Natural killer cell treated with Interleukin-12 subunit alpha and Interleukin-12 subunit beta and Interleukin-15 and Interleukin-18, amount 100 ng/mL, for 72 hours (primary cell): ENCODE measurements at places on chromosomes 4 and X.

- DNase-seq = peak; percentile 73
Measured at GRCh38 chrX:134990801-134991481, at the start of gene SMIM10. TSS of gene SMIM10 (plus strand) at chrX:134990991. CDS start at chrX:134991096, 105 bp downstream.

GRCh38 chr4:113398441-113399143 lies 349.1 kb downstream of the ANK2 start:
- DNase-seq = no peak

DNA sequence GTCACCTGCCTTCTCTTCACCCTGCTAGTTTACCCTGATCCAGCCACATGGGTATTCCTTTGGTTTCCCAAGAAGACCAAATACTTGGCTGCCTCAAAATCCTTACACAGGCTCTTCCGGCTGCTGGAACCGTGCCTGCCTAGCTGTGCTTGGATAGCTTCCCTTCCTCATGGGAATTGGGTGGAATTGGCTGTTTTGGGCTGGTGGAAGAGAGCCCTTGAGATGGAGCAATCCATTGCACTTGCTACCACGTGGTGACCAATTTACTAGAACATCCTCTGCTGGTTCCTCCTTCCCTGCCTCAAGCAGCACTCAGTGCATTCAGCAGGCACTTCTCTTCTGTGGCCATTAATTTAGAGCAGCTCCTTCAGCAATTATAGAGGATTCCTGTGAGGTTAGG lies 119.3 kb upstream of the AP1S2 start:
- DNase-seq = no peak

GRCh38 chr4:136036744-136037143 lies 1495.5 kb downstream of the PCDH18 start:
- no peak for DNase-seq

DNA sequence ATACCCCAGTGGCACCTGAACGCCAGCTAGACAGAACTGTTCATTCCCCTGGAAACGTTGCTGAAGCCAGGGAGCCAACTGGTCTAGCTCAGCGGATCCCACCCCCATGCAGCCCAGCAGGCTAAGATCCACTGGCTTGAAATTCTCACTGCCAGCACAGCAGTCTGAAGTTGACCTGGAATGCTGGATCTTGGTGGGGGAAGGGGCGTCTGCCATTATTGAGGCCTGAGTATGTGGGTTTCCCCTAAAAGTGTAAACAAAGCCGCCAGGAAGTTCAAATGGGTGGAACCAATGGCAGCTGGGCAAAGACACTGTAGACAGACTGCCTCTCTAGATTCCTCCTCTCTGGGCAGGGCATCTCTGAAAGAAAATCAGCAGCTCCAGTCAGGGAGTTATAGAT lies 213.0 kb downstream of the NKX6-1 start:
- no peak for DNase-seq

GRCh38 chrX:10042055-10042454 lies 74.9 kb downstream of the CLDN34 start:
- DNase-seq = no peak

DNA sequence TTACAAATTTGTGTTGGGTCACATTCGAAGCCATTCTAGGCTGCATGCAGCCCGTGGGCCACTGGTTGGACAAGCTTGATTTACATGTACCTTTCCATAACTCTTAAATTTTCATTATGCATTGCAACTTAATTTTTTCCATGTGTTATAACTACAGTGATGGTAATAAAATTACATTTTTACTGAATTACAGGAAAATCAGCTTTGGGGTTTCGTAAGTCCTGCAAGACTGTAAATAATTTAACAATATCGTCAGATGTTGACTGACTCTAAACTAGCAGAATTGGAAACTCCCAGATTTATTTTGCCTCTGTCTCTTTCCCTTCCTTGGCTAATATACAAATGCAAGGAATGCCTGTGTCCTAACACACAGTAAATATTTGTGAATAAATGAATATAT lies 88.0 kb upstream of the RAPGEF2 start:
- no peak for DNase-seq

GRCh38 chr4:156634612-156635011 lies 337.0 kb downstream of the PDGFC start:
- DNase-seq = no peak

DNA sequence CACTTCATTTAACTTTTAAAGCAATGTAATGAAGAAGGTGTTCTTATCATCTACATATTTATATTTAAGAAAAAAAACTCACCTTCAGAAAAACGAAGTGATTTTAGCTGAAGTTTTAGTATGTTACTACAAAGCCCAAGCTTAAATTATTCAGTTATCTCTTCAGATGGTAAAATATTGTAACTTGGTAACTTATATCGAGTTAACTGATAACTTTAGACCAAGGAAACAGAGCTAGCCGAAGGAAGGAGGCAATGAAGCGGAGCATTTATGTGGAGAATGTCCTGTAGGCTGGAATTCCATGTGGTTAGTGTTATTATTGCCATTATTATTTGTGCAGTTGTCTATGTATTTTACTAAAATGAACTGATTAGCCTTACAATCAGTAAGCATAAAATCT lies 1102.1 kb upstream of the LCORL start:
- DNase-seq = no peak

- no peak for DNase-seq
Measured at GRCh38 chrX:69321789-69322188, 156.5 kb upstream of the PJA1 start.

DNA sequence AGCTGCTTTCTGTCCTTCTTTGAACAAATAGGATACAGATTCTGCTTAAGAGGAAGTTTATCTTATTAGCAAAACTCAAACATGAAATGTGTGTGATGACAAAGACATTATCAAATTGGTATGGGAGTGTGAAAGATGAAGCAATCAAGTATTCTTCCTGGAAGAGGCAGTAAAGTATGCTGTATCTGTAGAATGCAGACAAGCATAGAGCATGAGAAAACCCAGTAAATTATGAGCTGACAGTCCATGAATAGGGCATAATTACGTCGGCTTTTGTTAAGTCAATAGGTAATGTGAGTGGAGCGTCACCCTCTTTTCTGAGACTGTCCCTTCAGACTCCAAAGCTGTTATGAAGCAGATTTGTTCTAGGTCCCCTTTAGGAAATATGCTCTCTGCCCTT lies 458.6 kb upstream of the NWD2 start:
- DNase-seq = no peak

DNA sequence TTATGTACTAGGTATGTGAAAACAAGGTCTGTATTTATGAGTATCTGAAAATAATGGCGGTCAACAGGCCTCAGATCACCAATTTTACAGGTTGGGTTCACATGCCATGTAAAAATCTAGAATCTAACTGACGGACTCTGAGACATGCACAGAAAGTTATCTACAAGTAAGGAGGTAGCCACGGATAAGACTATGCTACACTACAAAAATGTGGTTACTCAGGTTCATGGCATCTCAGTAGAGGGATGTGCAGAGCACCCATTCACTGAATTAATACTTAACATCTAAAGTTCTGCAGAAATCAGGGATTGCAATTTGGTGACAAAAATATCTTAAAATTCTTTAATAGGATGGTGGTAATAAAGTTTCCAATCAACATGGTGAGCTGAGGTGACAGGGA lies 155.9 kb downstream of the APBB2 start:
- DNase-seq = no peak

DNA sequence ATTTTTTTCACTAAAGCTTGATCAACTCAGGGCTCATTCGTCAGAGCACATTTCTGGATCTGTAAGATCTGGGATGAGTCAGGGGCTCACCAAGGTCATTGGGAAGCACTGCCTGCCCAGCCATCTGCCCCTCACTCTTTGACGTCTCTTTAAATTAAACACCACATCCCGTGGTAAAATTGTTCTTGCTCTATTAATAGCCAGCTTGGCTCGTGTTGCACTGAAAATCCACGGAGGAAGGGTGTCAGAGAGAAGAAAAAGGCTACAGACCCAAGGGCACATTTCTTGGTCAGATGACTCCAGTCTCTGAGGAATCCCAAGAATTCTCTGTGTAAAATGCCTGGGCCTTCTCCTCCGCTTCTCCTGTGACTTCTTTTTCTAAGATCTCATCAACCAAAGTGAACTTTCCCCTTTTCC lies 45.7 kb upstream of the GATB start:
- DNase-seq = no peak

DNA sequence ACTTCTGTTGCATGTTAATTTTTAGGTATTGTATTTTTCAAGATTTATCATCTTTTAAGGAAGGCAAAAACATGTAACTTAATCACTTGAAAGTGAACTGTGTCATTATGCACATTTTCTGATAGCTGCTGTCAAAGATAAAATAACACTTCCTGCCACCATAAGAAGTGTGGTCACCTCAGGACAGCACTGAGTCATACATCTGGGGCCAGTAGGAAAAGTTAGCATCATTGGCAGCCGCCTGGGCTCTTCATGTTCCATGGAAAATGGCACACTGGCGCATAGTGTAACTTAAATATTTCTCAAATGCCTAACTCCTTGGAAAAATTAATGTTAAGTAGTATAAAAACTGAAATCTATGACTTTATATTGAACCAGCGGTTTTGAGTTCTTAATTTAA lies 24.2 kb downstream of the CNKSR2 start:
- DNase-seq = no peak

GRCh38 chrX:30888526-30889146 lies 418 bp downstream of the TAB3 start:
- peak; percentile 67 for DNase-seq

DNA sequence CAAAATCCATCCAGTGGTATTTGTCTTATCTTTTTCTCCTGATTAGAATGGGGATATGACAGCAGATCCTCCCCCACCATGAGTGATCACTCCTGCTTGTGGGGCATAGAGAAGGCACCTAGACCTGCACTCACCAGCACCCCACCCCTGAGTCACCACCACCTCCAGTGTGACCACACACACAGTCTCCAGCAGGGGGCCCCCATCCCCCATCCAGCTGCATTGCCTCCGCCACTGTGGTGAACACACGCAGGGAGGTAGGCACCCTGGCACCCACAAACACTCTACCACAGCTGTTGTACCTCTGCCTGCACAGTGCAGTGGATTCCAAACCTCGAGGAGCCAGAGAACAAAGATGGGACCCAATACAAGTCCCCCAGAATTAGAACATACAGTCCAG lies 9.0 kb upstream of the MAGEA8 start:
- peak; percentile 64 for DNase-seq

GRCh38 chr4:74475946-74476345 lies 31.0 kb downstream of the AREG start:
- no peak for DNase-seq

DNA sequence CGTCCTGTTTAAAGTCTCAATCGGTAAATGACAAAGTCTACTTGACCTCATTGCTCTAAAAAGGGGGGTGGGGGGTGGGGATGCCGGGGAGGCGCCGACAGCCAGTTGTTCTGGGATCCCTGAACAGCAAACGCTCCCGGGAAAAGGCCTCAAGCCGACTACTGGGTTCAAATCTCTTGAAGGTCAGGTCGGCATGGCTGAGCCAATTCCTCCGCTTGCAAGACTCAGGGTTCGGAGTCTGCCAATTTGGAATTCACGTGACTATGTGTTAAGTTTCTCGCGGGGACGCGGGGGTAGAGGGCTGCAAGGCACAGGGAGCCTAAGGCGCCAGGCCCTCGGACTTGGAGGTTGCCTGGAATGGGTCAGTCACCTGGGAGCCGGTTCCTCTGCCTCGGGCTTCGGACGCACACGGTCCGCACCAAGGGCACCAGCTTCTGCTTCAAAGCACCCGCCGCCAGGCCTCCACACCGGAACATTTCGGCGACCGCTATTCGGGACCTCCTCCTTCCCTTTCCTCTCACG lies 399 bp downstream of the AIFM1 start:
- DNase-seq = no peak

GRCh38 chrX:78545233-78545632 lies 113.9 kb downstream of the RTL3 start:
- no peak for DNase-seq

DNA sequence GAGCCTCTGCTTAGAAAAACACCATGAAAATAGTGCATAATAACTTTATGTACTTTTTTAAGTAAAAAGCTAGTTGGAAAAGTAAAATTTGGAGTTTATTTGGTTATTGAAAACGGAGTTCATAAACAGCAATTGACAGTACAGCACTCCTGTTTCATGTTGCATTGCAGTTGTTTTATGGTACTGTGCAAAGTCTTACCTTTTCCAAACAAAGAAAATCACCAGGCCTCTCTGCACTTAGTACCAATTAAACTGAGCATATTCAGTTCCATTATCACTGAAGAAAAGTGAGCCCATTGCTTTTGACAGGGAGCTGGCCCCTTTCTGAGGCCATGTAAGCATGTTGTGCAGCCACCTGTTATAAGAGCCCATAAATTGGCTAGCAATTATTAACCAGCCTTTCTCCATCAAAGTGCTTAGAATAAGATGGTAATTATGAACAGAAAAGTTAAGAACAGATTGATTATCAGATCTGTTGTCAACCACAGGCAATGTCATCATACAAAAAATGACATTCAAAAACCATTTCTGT lies 376.6 kb upstream of the EMCN start:
- no peak for DNase-seq

DNA sequence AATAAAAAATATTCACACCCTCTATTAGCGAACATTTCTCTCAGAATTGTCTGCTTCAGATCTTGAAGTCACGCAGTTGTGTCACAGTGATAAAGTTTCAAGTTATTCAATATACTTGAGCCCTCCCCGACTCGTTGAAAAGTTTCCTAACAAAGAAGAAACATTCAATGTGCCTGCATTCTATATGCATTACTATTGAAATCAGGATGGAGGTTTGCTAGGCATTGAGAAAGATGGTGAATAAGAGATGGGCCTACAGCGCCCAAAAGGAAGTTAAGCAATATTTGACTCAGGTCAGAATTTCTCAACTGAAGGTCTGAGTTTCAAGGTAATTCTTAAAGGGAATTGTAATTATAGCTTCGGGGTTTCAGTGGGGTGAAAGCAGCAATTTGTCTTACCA lies 6.1 kb downstream of the TCEANC start:
- no peak for DNase-seq

DNA sequence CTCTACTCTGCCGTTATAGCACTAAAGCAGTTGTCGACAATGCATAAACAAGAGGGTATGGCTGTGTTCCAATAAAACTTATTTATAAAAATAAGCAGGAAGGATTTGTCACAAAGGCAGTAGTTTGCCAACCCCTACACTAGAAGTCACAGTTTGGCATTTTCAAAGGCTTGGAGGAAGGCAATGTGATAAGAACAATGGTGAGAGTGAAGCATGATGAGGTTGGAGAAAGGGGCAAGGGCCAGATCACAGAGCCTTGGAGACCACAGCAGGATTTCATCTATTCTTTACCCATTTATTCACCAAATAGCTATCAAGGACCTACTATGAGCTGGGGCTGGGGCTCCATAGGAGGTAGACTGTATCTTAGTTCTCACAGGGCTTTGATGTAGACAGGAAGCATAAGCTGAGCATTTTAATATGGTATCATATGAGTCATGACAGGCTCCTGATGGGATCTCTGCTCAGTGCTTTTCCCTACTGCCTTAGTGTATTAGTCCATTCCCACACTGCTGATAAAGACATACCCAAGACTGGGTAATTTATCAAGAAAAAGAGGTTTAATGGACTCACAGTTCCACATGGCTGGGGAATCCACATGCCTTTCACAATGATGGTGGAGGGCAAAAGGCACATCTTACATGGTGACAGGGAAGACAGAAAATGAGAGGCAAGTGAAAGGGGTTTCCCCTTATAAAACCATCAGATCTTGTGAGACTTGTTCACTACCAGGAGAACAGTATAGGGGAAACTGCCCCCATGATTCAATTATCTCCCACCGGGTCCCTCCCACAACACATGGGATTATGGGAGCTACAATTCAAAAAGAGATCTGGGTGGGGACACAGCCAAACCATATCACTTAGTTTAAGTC lies 58.9 kb downstream of the PPM1K start:
- no peak for DNase-seq

- no peak for DNase-seq
Measured at GRCh38 chrX:150569155-150569477, 695 bp downstream of the MTM1 start.

- no peak for DNase-seq
Measured at GRCh38 chr4:184476695-184477094, 2.3 kb upstream of the IRF2 start.

- no peak for DNase-seq
Measured at GRCh38 chr4:39166669-39167068, 15.7 kb upstream of the WDR19 start.
